ENCODE measurements at places on chromosomes 1 and 21.

DNA sequence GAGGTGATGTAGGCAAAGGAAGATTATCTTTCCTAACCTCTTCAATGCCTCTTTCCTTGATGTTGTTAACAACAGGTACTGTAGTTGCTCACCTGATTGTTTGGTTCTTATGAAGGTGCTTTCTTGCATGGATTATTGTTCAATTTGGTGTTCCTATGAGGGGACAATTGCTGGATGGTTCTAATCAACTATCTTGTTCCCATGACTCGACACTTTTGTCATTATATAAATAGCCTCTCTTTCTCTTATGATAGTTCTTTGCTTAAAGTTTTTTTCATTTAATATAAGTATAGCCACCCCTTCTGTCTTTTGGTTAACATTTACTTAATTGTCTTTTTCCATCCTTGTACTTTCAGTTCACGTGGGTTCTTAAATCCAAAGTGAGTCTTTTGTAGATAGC lies 35.5 kb downstream of the OR10R2 start:
- DNase-seq = no peak

- DNase-seq = no peak
These were observed 897.2 kb downstream of the ADGRL2 start for GRCh38 chr1:82697965-82698364.

DNA sequence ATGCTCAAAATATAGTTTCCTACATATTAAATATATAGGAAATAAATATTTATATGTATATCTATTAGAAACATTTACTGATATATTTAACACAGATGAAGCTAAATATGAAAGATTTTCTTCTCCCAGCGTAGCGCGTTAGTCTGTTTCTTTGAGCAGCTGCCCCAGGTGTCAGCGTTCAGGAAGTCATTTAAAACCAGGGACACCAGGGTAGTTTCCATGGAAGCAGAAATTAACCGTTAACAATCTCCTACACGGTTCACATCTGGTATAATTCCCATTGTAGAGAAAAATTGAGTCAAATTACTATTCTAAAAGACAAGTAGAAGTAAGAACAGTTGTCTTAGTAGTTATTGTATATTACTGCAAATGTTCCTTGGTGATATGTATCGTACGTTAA lies 1443.7 kb downstream of the MRPL39 start:
- DNase-seq = no peak

DNA sequence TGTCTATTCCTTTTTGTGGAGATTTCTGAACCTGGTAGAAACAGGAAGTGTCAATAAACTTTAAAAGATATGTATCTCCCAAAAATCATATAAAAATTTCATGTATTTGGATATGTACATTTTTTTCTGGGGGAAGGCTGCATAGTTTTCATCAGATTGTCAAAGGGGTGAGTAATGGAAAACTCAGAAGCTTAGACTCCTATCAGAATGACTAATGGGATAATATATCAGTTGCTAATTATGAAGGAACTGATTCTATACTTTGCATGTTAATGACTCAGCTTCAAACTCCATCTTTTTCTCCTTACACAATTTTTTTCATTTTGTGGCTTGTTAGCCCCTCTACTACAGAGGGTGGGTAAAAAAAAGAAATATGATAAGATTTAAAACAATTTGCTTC lies 55.9 kb downstream of the GON4L start:
- no peak for DNase-seq

DNA sequence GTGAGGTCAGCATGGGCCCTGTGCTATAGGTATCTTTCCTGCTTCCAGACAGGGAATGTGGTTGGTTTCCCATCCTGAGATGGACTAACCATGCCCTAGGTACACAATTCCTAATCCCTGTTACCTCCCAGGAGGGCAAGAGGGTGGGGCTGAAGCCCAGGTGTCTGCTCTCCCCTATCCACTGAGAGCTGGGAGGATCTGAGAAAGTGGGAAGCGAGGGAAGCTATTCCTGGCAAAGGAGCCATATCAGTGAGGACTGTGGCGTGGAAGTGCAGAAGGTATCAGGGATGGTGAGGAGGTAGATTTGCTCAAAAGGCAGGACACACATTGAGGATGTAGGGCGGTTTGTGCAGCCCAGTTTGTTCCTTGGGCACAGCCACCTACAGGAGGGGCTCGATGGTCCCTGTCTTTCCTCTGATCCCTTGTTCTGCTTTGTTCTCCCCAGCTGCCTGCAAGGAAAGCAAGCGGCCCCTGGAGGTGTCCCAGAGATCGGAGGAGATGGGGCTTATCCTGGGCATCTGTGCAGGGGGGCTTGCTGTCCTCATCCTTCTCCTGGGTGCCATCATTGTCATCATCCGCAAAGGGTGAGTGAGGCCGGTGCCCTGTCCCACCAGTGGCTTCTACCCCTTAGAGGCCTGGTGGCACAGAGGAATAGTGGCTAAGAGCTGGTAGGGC lies 48.1 kb downstream of the PTPRU start:
- DNase-seq = no peak

DNA sequence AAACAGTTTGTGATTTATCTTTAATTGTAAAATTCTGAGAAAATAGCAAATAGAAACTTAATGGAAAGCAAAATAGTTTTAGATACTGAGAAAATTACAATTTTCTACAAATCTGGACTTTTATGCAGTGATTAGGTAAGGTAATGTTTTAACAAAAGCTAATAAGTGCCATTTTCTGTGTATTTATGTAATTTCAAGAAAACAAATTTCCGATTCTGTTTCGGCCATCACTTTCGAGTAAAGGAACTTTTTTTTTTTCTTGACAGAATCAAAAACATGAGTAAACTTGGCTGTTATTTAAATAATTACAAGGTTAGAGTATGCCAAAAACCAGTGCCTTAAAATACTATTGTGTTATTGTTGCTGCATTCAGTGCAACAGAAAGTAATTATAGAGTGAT lies 280.4 kb upstream of the C1orf105 start:
- no peak for DNase-seq

- no peak for DNase-seq
These were observed 783.4 kb upstream of the BRINP3 start for GRCh38 chr1:191261111-191261510.

DNA sequence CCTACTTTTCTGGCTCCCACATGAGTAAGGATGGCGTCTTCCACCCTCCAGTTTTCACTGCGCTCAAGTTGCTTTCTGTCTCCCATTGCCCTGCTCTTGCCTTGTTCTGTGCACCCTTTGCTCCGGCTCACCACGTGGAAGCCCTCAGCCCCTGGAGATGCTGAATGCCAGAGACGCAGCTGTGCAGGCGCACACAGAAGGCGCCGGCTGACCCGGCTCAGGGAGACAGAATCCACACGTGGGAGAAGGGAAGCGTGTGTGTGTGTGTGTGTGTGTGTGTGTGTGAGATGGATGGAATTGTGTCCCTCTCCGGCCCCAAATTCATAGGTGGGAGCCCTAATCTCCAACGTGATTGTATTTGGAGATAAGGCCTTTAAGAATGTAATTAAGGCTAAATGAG lies 118.2 kb upstream of the ERRFI1 start:
- DNase-seq = no peak

DNA sequence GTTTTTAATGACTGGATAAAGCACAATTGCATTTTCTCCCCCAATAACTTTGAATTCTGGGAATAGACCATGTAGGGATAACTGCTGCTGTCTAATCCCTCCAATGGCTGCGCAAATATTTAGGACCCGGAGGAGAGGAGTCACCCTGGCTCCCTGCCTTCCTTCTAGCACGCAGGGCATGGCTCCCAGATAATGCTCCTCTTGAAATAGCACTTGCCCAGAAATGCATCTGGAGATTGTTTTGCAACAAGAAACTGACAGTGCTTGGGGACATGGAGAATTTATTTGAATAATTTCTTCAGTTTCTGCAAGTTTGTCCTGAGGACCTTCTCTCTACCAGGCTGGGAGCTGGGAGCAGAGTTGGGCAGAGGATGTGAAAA lies 83.5 kb downstream of the MAN1C1 start:
- DNase-seq = no peak

DNA sequence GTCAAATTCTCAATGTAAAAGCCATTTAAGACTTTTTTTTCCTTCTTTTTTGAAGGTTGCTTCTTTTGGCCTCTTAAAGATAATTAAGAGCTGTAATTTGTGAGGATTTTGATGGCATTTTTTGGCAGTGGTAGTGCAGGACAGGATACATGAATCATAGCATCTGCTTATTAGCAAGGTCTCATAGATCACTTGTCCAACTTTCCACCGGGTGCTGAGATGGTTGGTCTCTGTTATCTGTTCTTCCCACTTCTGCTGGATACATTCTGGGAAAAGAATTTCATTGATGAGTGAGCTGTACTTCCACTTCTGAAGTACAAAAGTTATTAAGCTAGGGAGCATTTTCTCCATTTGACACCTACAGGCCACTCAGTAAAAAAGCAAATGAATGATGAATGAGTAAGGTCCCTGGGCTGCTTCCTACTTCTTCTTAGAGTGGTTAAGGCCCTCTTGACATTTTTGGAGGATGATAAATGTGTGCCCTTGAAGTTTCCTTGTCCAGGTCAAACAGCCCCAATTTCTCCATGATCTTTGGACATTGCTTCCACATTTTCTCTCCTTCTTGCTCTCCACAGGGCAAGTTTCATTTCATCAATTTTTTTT lies 100.6 kb downstream of the ROR1 start:
- no peak for DNase-seq

DNA sequence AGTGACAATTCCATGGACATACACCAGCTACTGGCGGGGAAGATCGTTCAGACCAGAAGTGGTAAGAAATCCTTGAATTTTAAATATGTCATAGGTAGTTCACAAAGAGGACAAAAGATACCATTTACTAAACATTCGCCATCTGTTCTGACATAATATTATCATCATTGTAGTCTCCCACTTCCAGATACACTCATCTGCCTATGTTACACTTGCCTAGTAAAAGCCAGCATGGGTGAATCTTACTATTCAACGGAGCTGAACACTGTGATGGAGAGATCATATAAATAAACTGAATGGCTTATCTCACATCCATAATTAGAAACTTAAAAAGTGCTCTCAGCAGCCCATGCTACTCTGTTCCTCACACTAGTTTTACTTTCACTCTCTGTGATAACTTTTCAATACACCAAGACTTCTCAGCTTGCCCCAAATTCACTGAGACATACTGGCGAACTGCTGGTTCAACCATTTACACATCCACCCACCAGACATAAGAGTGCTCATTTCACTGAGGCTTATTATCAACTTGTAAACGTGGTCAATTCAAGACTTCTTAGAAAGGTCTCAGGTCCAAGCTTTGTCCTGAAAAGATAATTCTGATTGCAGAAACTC lies 463 bp upstream of the PRRC2C start:
- DNase-seq = no peak

GRCh38 chr1:231684356-231685244 lies 58.0 kb downstream of the DISC1 start:
- no peak for DNase-seq

DNA sequence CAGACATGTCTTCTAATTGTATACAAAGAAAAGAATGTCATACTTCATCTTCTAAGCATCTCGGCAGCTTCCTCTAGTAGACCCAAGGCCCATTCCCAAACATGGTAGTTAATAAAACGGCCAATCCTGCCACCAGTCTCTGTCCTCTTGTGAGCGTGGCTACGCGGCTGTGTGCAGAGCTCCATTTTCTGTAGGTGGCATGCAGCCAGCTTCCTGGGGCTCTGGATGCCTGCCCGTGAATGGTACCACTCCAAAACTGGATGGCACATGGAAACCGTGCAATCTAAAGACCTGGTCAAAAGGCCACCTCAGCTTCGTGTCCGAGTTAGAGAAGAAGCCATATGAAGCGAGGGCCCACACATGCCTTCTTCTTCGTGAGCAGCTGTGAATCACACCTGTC lies 110.7 kb downstream of the SIPA1L2 start:
- DNase-seq = no peak

GRCh38 chr1:25615172-25615541 lies 1.4 kb upstream of the MAN1C1 start:
- no peak for DNase-seq

- DNase-seq = no peak
These were observed 10.7 kb downstream of the ZNF648 start for GRCh38 chr1:182050481-182051448.

DNA sequence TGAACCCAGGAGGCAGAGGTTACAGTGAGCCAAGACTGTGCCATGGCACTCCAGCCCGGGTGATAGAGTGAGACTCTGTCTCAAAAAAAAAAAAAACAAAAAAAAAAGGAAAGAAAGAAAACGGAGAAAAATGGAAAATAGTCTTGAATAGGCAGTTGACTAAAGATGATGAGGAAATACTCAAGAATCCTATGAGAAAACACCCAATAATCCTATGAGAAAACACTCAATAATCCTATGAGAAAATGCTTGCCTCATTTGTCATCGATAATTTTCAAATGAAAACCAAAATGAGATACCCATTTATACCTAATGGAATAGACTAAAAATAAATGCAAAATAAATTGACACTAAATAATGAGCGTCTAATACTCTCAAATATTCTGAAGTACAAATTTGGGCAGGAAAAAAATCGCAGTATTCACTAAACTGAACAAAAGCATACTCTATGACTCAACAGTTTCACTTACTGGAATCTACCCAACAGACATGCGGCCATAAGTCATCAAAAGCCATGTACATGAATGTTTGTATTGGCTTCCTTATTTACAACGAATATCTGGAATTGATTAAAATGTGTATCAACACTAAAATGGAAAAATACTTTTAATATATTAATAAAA lies 733.9 kb upstream of the CHRM3 start:
- no peak for DNase-seq

DNA sequence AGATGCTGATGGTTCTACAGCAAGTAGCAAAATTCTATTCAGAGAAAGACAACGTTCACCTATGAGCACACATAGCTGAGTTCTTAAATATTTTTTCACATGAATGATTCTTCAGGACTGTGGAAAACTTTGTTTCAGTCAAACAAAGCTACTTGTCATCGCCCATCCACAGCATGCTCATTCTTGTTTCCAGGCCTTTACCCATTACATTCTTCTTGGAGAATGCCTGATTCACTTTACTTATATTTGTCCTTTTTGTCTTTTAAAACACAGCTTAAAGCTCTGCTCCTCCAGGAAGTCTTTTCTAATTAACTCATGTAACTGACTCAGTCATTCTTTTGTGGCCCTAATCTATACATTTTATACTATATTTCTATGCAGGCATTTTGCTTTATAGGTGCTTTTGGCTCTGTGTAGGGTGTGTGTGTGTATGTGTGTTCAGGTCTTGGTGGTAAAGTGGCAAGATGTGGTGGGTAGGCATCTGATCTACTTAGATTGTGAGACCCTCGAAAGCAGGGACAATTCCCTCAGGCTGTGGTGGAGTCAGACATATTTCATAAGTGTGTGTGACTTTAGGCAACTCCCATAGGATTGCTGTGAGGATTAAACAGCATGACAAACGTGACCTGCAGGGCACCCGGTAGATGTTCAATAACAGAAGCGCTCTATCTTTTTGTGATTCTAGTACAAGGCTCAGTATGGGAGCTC lies 11.8 kb upstream of the MARK1 start:
- DNase-seq = no peak

GRCh38 chr1:193472430-193472829 lies 286.0 kb upstream of the B3GALT2 start:
- DNase-seq = no peak
